ENCODE measurements at places on chromosomes 5 and 9. TPM values are rescaled to one million over a fixed set of nuclear protein-coding genes. Genes with fewer than 3 reads are reported as not detected.

Gene VAV2
- 9.1 TPM for total RNA-seq

Gene PCDHB11
- total RNA-seq = 0.44 TPM

Gene CD72
- 0.52 TPM for total RNA-seq

Gene TRPM3
- total RNA-seq = not detected

Gene TAF11L5
- not detected for total RNA-seq

Gene IFNA5
- not detected for total RNA-seq

Gene SLC34A1
- total RNA-seq = 0.60 TPM

Gene NME5
- 0.44 TPM for total RNA-seq

Gene SERF1A
- 3.6 TPM for total RNA-seq

Gene TMEFF1
- not detected for total RNA-seq

Gene ARL14EPL
- total RNA-seq = not detected

Gene CCL21
- total RNA-seq = 18.5 TPM

Gene PHYKPL
- 26.8 TPM for total RNA-seq

Gene GPR150
- total RNA-seq = not detected

Gene LOX
- 6.6 TPM for total RNA-seq

Gene ABL1
- total RNA-seq = 28.4 TPM

Gene NAIP
- 4.2 TPM for total RNA-seq

Gene GPR151
- total RNA-seq = not detected

Gene CCNO
- total RNA-seq = 2.2 TPM

Gene BARHL1
- total RNA-seq = not detected

Gene HTR4
- total RNA-seq = 0.08 TPM

Gene GLIPR2
- total RNA-seq = 8.8 TPM

Gene ADAMTS2
- 3.5 TPM for total RNA-seq

Gene CARD9
- 0.80 TPM for total RNA-seq

Gene GRXCR2
- not detected for total RNA-seq
